ENCODE measurements at places on chromosomes 2 and 18. TPM values are rescaled to one million over a fixed set of nuclear protein-coding genes. Genes with fewer than 3 reads are reported as not detected.

DNA sequence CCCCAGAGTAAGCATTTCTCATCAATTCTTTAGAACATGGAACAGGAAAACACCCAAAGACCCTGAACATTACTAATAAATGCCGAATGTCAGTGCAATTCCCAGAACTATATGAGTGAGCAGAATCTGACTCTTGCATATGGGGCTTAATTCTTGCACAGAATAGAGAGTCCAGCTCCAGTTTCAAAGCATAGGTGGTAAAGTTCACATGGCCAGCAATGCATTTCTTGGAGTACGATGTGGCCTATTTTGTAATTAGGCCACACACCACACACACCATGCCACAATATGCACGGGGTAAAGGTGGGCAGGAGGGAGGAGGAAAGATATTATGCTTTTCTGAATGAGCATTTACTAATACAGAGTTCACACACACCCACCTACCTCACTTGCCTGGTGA lies 56.5 kb downstream of the PLA2R1 start:
- DNase-seq: no peak

- no peak for DNase-seq
These were observed 472.6 kb upstream of the NETO1 start for GRCh38 chr18:73340135-73340977.

ALPI gene
- not detected for total RNA-seq

OXER1 gene
- total RNA-seq: 0.74 TPM

SLC14A1 gene
- total RNA-seq: 29.7 TPM

- DNase-seq: no peak
These were observed 56.7 kb downstream of the CYP26B1 start for GRCh38 chr2:72090781-72091482.

CHAC2 gene
- 6.0 TPM for total RNA-seq

DNA sequence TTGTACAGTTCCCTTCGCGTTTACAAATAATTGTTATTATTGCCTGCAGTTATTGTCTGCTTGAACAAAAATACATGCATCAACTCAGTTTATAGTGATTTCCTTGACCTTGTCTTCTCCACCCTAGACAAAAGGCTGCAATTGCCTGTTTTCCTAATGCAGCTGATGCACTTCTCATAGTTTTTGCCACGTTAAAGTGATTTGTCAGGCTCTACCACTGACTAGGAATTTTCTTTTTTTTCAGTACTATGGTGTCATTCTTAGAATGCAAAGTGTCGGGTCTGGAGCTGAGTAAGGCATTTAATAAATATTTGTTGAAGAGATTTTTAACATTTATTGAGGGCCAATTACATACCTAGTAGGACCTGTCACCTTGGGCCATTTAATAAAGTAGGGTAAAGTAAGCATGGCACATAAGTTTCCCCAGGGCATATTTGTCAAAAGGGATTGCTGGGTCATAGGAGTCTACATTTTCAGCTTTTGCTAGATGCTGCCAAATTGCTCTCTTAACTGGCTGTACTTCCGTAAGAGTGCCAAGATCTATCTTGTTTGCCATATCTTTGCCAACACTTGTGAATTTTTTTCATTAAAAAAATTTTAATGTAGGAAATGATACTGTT lies 24.1 kb downstream of the ACSL3 start:
- DNase-seq: no peak

GRCh38 chr2:239241431-239241960 lies 159.3 kb downstream of the HDAC4 start:
- no peak for DNase-seq

DNA sequence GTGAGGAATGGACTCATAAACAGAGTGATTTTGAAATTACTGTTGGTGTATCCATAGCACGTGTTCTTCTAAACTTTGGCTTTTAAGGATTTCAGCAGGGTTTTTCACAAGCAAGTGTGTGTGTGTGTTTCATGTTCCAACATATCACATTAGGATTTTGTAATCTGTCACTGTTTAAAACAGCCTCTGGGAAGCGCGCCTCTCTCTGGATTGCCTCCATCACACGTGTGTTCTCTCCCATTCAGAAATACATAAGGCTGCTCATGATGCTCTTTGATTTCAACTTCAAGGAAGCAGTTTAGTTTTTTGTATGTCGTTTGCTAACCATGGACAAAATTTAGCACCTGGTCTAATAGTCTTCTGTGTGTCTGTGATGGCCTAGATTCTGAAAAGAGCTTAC lies 370.4 kb downstream of the MTX2 start:
- DNase-seq: no peak

L3MBTL4 gene
- 0.89 TPM for total RNA-seq

RTN4 gene
- 43.5 TPM for total RNA-seq

THSD7B gene
- total RNA-seq: 0.45 TPM

RGPD3 gene
- total RNA-seq: not detected

HOXD13 gene
- total RNA-seq: not detected

DNA sequence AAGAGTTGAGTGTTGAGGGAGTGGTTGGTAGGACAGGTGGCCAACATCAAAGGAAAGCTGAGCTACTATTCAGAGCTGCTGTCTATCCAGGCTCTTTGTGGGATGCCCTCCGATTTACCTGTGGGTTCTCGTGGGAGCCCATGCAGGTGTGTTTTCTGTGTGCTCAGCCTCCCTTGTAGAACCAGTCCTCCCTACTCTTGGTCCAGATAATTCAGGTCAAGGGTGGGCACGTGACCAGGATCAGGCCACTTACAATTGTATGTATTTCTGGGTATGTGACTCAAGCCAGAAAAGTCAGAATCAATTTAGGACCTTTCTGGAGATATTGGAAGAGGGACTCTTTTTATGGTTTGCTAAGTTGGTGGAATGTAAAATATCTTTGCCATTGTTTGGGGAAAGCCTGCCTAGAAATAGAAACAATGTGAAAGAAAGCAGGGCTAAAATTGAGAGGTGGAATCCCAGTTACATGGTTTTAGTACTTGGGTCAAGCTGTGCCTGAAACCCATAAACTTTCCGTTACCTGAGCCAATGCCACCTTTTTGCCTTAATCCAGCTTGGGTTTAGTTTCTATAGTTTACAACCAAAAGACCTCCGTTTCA lies 93.2 kb downstream of the PDCL3 start:
- no peak for DNase-seq

DNA sequence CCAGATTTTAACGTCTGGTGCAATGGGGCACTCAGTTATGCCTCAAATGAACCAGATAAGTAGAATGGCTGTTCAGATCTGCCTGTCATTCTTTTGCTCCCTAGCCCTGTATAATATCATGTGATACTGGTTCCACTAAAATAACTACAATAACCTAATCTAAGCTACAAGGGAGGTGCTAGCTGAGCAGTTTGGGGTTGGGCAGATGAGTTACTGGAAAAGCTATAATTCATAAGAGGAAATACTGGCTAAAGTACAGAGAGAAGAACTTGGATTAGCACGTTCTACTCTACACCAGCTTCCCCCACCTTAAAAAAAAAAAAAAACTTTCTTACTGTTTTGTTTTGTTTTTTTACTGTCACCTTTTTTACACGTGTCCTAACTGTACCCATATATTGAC lies 183.3 kb upstream of the NRP2 start:
- DNase-seq: no peak

SPP2 gene
- total RNA-seq: not detected

- DNase-seq: peak; percentile 81
These were observed 189.5 kb downstream of the TFCP2L1 start for GRCh38 chr2:121095257-121096080.

DNA sequence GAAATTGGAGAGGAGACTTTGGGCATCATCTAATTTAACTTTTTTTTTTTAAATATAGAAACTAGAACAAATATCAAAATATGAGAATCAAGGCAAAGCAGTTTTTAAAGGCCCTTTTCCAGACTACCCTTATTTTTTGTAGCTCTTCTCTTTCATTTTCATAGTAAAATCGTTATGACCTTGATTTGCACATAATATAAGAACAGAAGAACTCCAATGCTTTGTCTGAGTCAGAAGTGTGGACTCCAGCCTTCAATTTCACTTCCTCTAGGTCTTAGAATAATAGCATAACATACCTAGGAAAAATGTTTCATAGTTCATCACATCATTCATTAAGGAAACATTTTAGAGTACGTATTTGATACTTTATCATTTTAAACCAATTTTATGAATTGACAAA lies 74.4 kb downstream of the ANKRD12 start:
- no peak for DNase-seq

CRYGC gene
- not detected for total RNA-seq

GRCh38 chr2:128799730-128800129 lies 481.1 kb upstream of the HS6ST1 start:
- DNase-seq: no peak

- DNase-seq: no peak
These were observed 569.8 kb downstream of the ARHGAP15 start for GRCh38 chr2:143698888-143699570.

PKDCC gene
- 77.1 TPM for total RNA-seq

KCNJ13 gene
- not detected for total RNA-seq

DNA sequence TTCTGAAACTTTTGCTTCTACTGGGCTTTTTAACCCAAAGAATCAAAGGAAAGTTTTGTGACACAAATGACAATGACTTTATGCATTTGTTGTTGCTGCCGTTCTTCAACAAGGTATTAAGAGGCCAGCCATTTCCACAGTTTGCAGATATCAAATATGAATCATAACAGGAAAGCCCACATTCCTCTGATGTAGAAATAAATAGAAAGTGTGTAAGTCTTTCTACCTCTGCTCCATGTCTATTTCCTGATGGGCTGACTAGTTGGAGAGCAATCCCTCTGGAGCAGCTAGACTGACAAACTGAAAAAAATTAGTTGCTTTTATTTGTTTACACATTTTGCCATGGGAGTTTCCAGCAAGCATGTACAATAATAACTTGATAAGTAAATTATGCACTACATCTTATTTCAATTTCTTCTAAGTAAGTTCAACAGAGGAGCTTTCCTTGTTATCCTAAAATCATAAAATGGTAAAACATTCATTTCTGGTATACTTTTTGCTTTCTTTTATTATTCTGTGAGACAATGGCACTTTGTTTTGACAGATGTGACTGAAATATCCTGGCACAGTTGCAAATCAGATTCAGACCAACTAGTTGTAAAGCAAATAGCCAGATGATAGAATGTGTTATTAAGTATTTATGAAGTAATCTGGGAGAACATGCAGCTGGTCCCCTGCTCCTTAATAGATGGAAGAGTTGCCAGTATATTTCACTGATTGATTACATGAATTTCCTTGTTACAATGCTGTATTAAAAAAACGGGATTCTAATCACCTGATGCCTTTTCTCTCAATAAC lies 266.7 kb downstream of the METTL4 start:
- DNase-seq: no peak

MFSD6 gene
- 24.4 TPM for total RNA-seq

GRCh38 chr18:51089691-51090090 lies 59.7 kb downstream of the SMAD4 start:
- no peak for DNase-seq

DNA sequence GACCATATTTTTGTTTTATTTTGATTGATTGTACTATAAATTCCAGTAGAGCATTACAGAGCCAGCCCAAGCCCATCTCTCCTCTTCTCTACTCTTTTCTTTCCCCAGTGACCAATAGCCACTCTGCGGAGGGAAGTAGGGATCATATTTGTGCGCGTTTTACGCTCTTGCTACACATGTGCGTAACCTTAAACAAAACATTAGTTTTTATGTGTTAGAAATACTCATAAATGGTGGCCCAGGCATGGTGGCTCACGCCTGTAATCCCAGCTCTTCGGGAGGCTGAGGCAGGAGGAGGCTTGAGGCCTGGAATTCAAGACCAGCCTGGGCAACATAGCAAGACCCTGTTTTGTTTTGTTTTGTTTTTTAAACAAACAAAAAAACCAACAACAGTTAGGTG lies 31.3 kb downstream of the HPCAL1 start:
- DNase-seq: no peak

DNA sequence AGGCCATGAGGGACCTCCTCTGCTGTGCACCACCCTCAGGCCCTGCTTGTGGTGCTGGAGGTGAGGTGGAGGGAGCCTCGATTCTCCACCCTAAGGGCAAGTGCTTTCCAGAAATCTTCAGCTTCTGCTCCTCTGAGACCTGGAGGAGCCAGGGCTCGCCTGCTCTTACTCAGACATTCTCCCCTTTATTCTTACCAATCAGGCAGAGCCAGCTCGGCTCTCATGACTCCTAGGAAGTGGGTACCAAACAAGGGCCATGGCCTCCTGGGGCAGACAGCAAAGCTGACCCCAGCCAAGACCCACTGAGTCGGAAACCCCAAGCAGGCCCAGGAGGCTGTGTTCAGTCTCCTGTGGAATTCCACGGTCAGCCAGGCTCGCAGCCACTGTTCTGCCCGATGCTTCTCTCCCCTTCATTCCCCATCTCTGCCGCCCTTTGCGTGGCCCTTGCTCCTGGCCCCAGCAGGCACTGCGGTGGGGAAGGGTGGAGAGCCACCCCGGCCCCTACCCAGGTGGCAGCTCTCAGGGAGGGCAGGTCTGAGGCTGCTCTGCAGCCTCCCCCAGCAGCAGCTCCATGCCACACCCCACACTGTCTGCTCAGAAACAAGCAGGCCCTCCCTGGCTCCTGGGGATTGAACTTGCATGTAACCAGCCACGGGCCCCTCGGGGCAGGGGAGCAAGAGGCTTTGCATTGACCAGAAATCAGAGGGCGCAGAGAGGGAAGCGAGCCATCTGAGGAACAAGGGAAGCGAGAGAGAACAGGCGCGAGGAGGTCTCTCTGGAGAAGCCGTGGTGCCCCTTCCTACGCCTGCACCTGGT lies 24.0 kb downstream of the HS1BP3 start:
- DNase-seq: peak; percentile 29

- no peak for DNase-seq
These were observed 4.7 kb downstream of the LBH start for GRCh38 chr2:30235859-30236535.

RNF125 gene
- 3.4 TPM for total RNA-seq

DNA sequence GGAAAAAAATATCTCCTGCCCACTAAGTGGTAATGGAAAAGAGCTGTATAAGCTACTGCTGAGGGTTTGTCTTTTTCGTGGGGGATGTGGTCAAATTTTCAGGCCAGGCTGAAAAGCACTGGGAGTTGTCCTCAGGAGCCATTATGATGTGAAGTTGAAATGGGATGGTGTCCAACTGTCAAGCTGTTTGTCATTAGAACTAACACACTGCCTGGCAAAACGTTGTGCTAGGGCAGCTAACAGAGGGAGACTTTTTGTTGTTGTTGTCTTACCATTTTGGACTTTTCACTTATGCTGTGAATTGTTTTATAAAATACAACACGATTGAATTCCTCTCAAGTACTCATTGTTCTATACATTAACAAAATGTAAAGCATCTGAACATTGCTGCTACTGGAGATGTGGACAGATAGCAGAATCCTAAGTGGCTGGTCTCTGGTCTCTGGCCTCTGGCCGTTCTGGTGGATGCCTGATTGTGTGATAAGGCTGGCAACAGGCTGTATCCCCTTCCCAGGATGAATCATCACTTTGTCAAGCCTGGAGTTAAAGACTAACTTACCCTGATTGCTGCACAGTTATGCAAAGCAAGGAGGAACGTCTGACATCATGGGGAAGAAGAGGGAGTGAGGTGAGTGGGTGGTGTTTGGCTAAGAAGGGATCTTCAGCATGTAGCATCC lies 2.3 kb downstream of the MYO1B start:
- no peak for DNase-seq

GRCh38 chr2:43774617-43775016 lies 778 bp downstream of the DYNC2LI1 start:
- no peak for DNase-seq

DNA sequence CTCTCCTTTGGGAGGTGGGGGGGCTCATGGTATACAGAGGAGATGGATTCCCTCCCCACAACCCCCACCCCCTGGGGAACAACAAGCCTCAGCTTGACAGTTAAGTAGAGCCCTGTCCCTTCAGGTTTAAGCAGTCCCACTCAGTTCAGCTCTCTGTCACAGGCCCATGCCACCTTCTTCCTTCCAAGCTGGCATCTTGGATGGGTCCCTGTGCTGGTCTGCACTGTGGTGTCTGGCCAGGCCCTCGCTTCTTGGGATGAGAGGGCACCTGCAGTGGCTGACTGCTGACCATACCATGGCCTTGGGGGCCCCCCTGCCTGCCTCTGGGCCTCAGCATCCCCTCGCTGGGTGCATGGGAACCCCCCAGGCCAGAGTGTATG lies 20.4 kb upstream of the GPR17 start:
- no peak for DNase-seq
